Tibial artery (tissue), 4 donors: ENCODE measurements at places on chromosomes 13 and 19.

DNA sequence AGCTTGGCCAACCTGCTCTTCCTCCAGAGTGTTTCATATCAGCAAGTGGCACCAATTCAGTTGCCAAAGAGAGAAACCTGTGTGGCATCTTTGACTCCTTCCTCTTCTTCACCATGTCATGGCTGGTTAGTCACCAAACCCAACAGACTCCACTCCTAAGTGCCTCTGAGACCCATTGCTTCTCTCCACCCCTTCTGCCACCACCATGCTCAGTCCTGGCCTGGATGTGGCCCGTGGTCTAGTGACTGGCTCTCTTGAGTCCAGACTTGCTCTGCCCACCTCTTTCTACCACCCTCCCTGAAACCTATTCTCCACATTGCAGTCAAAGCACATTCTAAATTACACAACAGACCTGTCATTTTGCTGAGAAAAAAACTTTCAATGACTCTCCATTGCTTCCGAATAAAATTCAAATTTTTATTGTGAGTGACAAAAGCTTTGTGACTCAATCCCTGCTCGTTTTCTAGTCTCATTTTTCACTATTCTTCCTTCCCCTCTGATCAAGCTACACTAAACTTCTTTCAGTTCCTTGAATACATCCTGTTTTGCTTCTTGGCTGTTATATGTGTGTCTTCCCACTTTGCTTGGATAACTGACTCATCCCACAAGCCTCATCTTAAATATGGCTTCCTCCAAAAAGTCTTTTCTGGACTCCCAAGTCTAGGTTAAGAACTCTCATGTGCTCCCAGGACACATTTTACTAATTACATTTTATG is 12.0 kb upstream of the TNFSF11 start:
- DNase-seq = no peak

- DNase-seq = no peak
These were observed 13.3 kb downstream of the EXOC3L2 start for GRCh38 chr19:45231891-45232290.

GRCh38 chr13:107531816-107532215 is 683.5 kb downstream of the LIG4 start:
- DNase-seq = no peak

DNA sequence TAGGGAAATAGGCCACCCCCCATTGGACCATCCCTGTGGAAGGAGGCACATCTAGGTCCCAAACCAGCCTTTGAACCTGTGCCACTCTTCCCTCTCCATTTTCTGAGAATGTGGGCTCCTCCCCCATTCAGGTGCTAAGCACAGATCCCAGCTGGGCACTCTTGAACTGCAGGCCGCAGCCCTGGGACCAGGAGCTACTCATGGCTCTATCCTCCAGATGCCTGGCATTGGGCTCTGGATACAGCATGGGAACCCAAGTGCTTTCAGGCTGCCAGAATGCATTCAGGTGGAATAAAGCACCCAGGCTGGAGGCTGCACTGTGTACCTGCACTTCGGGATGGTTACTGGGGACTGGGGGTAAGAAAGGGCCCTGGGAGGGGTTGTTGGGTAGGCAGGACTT is 1372.3 kb upstream of the SPRY2 start:
- DNase-seq = no peak

GRCh38 chr13:34748073-34748472 is 194.0 kb upstream of the NBEA start:
- peak; percentile 64 for DNase-seq

DNA sequence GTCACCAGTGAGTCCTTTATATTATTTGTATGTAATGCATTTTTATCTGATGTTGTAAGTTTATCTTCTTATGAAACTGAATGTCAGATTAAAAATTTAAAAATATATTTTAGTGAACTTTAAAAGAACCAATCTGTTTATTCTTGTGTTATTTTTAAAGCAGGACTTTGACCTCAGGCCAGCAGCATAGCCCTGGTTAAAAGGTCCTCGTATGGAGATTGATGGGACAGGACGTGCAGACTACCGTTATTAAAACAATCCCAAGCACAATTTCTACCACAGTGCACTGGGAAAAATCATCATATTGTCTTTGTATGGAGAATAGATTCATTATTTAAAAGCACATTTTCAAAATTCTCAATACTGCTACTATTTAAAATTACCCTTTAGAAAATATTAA is 573.8 kb upstream of the ARGLU1 start:
- DNase-seq = no peak

- no peak for DNase-seq
These were observed 881.9 kb downstream of the SLITRK6 start for GRCh38 chr13:84917252-84917878.

DNA sequence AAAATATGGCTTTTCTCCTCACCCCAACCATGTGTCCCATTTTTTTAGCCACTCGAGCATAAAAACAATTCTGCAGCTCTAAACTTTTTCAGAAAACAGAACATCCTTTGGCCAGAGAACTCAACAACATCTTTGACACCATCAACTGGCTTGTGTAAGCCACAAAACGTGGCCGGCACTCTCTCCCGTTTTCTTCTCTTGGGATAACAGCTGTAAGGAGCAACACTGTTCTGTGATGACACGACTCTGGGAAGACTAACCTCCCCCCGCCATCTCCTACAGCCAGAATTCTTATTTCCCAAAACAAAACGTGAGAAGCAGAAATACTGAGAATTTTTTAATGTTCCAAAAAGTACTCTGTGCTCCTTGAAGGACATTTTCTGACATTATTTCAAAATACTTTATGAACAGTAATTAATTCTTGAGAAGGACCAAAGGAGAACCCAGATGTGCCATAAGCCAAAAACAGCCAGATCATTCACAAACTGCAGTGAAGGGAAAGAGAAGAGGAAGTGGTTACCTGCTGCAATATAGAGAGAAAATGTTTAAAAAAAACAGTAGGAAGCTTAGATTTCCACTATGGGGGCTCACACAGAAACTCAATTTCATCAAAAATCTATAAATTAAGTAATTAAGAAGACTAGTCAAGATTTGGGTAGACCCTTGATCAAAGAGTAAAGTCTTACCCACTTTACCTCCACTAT is 25.8 kb downstream of the COL4A1 start:
- DNase-seq = peak; percentile 41

- no peak for DNase-seq
These were observed 1374.8 kb downstream of the PCDH9 start for GRCh38 chr13:65855242-65855805.

GRCh38 chr13:73849292-73849691 is 284.9 kb downstream of the KLF12 start:
- DNase-seq = no peak

- DNase-seq = no peak
These were observed 1765.8 kb downstream of the SLITRK1 start for GRCh38 chr13:82116422-82116989.

DNA sequence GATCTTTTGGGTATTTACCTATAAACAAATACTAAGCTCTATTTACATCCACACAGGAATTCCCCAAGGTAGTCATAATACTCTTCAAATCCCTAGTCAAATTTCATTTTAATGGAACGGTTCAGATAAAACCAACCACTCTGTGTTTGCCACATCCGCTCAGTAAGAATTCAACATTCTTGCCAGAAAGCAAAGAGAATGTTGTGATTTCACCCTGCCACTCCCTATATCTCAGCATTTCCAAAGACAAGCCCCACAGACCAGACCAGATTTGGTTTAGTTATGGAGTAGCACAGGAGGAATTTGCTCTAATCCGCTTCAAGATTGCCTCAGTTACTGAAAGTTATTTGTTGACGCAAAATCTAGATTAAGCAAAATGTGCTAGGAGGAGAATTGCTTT is 105.6 kb upstream of the SERP2 start:
- DNase-seq = no peak

DNA sequence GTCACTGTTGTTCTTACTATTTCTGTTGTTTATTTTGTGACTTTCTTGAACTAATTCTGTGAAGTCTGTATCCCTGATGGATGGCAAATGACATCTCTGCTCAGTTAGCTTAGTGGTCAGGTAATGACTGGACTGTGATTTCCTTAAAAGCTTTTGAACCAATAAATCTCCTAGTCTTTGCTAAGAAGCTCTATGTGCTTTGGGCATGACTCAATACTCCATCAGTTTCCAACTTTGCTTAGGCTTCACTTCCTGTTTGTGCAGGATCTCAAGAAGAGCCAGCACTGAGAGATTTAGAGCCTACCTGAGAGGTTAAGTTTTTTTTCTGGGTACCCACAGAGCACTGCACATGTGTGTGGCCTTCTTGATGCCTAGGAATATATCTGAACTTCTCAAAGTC is 329.7 kb upstream of the HTR2A start:
- DNase-seq = no peak

DNA sequence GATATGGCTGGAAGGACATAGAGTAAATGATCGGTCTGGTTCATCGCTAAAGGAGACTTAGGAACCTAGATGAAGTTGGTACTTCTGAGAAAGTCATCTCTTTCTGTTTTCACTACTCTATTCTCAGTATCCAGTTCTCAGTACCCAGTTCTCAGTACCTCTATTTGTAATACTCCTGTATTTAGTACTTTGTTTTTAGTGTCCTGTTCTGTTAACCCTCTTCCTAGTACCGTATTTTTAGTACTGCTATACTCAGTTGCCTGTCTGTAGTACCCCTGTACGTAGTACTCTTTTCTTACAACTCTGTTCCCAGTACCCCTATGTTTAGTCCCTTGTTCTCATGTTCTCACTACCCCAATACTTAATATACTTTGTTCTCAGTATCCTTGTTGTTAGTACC is 1.2 kb downstream of the RFXAP start:
- DNase-seq = no peak

- peak; percentile 80 for DNase-seq
These were observed at the start of gene DCLK1 for GRCh38 chr13:36131222-36131930. TSS of gene DCLK1 (minus strand) at chr13:36131382.

- DNase-seq = no peak
These were observed 13.6 kb upstream of the ZNF14 start for GRCh38 chr19:19746286-19747213.

- no peak for DNase-seq
These were observed 1292.9 kb downstream of the PCDH9 start for GRCh38 chr13:65937251-65937650.

DNA sequence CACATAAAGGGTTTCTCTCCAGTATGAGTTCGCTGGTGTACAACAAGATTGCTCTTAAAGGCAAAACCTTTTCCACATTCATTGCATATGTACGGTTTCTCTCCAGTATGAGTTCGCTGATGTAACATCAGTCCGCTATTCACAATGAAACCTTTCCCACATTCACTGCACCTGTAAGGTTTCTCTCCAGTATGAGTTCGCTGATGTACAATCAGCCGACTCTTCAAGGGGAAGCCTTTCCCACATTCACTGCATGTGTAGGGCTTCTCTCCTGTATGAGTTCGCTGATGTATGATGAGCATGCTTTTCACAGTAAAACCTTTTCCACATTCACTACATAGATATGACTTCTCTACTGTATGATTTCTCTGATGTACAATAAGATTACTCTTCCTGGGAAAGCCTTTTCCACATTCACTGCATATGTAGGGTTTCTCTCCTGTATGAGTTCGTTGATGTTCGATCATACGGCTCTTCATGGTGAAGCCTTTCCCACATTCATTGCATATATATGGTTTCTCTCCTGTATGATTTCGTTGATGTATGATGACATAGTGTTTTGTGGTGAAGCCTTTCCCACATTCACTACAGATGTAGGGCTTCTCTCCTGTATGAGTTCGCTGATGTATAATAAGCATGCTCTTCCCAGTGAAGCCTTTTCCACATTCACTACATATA is 6.0 kb upstream of the ZNF614 start:
- no peak for DNase-seq
